Prostate gland (tissue), 2 donors: ENCODE measurements at places on chromosomes 16 and 17. TPM values are rescaled to one million over a fixed set of nuclear protein-coding genes. Genes with fewer than 3 reads are reported as not detected.

Gene SPIRE2
- total RNA-seq, result 13.7 TPM

Gene PAGR1
- total RNA-seq, result 64.3 TPM

DNA sequence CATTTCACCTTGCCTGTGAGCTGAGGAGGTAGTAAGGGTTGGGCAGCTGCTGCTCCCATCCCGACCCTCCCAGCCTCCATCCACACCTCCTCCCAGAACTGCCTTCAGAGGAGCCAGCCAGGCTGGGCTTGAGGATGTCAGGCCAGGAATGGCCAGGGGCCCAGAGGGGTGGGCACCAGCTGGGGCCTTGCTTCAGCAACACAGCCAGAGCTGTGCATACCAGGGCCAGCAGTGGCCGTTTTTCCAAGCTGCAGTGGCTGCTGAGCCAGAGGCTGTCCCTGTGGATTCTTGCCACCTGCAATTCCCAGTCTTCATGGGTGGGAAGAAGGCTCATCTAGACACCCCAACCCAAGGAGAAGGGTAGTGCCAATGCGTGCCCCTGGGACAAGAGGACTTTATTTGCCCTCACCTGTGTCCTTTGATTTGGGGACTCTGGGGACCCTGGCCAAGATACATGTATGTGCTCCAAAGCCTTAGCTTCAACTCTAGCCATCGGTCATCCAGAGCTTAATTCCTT lies 153.4 kb upstream of the SDK2 start:
- DNase-seq, result no peak

GRCh38 chr17:40516581-40517285 lies 15.3 kb upstream of the TNS4 start:
- DNase-seq, result no peak

- DNase-seq, result no peak
Observed at GRCh38 chr17:28887871-28888471, 9.6 kb downstream of the FLOT2 start.
